ENCODE measurements at places on chromosomes 3 and 15.

GRCh38 chr3:39419742-39420315, 13.3 kb downstream of the RPSA start:
- DNase-seq = no peak

DNA sequence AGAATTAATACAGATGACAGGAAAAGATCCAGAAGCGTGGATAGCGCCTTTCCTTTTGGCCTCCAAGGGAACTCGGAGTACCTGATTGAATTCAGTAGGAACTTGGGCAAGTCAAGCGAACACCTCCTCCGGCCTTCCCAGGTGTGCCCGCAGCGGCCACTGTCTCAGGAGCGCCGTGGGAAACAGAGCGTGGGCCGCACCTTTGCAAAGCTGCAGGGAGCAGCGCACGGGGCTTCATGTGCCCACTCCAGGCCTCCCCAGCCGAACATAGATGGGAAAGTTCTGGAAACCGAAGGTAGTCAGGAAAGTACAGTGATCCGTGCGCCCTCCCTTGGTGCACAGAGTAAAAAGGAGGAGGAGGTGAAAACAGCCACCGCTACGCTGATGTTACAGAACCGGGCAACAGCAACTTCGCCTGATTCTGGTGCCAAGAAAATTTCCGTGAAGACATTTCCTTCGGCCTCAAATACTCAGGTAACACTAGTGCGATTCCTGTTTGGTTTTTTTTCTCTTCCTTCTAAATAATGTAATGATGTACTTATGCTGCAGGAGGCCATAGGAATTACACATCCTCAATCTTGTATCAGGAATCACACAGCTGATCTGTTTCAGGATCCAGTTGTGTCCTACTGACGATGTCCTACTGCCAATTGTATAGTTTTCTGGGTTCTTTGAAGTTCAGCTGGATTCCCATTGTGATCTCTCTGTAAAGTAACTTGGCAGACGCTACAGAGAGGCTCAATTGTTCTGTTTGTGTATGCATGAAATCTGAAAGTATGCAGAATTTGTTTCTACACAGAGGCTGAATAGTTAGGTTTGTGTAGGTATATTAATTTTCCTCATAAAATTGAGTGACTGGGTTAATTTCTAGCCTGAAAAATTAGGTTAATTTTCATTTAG, 63.1 kb downstream of the CGNL1 start:
- no peak for DNase-seq

- DNase-seq = no peak
These were observed 15.0 kb upstream of the ZNF445 start for GRCh38 chr3:44492496-44492895.

DNA sequence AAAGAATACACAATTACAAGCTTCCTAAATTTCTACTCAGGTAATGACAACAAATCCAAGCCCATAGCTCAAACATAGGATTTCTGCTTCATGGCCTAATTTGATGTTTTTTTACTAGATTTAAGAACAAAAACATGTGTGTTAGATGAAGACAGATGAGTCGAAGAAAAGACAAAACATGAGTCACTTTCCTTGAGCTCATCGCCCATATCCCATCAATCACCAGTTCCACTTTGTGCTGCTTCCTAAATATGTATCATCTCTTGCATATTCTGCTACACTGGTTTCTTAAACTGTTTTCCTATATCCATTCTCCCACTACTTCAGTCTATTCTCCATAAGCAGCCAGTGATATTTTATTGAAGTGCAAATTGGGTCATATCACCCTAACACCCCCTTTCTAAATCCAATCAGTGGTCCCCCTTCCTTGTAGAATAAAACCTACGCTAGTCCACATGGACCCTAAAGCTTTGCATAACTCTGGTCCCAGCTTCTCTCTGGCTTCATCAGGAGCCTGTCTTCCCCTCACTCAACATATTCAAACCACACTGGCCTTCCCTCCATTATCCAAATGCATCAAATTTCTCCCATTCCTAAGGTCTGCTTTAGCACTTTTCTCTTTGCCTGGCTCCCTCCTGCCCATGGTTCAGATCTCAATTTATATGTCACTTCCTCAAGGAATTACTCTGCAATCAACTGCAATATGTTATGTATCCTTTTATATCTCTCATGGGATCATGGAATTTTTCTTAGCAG, 1033.9 kb downstream of the FHIT start:
- peak; percentile 18 for DNase-seq

DNA sequence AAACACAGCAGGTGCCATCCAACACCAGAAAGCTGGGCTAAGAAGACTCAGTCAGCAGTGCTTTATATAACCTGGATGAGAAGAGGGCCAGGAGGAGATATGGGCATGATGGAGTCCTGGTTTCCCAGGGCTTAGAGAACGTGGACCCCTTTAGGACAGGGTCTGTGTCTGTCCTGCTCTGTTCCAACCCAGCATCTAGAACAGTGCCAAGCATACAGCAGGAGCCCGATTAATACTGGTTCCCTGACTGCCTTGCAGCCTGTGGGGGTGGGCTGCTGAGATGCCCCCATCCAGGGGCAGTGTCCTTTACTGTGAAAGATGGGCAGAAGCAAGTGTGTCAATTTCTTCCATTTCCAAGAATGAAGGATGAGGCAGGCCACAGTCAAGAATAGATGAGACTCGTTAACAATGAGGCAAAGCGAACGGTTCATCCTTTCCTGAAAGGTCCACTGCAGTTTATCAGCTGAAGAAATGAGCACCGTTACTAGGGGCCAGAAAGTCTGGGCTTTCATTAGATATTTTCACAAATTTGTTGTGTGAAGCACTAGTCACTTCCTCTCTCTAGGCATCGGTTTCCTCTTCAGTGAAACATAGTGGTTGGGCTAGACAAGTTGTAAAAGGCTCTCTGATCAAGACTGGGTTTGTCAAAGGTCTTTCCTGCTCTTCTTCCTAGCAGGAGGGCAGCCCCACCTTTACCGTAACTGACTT, 72.0 kb upstream of the HERC1 start:
- no peak for DNase-seq

DNA sequence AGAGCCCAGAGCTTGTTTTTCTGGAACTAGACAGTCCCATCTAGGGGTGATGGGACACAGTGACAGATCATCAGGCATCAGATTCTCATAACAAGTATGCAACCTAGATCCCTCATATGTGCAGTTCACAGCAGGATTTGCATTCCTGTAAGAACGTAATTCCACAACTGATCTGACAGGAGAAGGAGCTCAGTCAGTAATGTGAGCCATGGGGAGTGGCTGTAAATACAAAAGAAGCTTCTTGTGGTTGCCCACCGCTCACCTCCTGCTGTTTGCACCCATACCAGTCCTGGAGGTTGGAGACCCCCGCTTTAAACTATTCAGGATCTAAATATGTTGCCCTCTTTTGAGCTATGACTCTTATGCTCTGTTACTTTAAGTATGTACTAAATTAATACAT, 167.3 kb downstream of the ALCAM start:
- DNase-seq = peak; percentile 88

DNA sequence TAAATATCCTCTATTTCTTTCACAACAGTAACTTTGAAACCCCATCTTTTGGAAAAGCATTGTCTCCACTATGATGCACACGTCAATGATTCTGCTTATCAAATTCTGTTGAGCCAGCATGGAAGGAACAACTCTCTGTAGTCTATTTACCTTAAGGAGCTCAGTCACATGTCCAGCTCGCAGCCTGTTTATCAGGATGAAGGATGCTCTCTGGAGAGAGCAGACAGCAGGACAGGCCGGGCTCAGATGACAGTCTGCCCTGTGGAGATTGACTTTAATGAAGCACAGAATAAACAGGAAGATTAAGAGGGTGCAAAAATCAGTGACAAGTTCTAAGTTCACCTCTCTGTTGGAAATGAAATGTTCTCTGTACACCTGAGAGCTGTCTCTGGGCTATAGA, 30.6 kb upstream of the MNS1 start:
- no peak for DNase-seq

GRCh38 chr3:56919137-56919796, 117.5 kb upstream of the ARHGEF3 start:
- no peak for DNase-seq

GRCh38 chr15:52715411-52715810, 36.2 kb upstream of the ATOSA start:
- DNase-seq = no peak

- no peak for DNase-seq
These were observed 54.6 kb upstream of the PIAS1 start for GRCh38 chr15:67999320-68000100.

Data from fibroblast of skin of scalp (primary cell).